Fibroblast of skin of right biceps (primary cell): ENCODE measurements at places on chromosomes 11 and 22.

GRCh38 chr11:13717331-13717730 is 48.9 kb downstream of the FAR1 start:
- peak; percentile 53 for DNase-seq

GRCh38 chr11:83521647-83522596 is 235.8 kb upstream of the CCDC90B start:
- DNase-seq, result peak; percentile 33

- DNase-seq, result no peak
These were observed 2.3 kb downstream of the EHBP1L1 start for GRCh38 chr11:65578134-65578533.

DNA sequence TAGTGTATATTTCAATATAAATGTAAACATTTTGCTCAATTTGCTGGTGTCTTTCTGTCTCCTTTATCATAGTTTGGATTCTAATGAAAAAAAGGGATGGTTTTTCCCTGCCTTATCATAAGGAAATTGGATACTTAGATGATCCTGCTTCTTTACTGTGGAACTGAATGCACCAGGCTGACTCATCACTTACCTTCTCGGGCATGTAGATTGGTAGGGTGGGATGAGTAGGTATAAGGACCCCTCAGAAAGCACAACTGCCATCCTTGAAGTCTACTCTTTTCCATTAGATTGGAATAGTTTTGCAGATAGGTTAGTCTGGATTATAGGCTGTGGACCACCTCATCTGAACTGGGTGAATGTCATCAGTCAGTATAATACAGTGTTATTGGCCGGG is 7.5 kb upstream of the SIDT2 start:
- no peak for DNase-seq
